T-helper 2 cell (primary cell): ENCODE measurements at places on chromosomes 3 and 15.

DNA sequence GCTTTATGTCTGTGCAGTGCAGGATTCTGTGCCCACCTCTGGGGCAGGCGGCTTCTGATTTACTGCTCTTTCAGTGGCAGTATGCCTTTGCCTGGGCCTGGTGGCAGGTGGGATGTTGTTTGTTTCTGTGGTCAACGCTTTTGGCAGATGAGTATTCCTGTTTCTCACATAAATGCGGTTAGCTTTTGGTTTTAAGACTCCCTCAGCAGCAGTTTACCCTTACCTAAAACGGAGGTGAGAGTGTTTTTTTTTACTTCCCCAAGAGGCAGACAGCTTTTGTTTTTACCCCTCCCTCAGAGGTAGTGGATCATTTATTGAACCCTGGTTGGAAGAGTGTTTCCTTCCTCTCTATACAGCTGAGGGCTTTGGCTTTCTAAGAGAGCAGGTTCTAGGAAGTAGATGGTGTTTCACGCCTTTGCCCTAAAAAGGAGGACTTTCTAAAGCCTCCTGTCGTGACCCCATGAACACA is 134.1 kb upstream of the PLSCR5 start:
- no peak for DNase-seq

DNA sequence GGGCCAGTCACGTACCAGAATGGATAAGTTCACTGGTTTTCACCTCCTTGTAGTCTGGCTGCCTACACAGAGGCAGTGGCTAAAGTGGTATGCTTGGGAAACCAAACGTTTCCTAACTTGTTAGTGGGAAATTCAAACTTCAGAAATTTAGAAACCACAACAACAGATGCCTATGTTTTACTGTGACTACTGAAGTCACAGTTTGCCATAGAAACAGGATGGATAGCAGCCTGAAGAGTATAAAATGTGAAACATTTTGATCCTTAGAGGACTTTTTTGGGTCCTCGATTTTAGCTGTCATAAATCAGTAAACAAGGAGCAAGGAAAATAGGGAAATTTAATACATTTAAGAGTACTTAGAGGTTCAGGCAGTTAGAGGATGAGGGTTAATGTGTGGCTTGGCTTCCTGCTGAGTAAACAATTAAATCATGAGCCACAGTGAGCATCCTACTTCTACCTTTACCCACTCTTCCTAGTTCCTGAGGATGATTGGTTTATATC is 48.6 kb downstream of the CMSS1 start:
- DNase-seq, result no peak

DNA sequence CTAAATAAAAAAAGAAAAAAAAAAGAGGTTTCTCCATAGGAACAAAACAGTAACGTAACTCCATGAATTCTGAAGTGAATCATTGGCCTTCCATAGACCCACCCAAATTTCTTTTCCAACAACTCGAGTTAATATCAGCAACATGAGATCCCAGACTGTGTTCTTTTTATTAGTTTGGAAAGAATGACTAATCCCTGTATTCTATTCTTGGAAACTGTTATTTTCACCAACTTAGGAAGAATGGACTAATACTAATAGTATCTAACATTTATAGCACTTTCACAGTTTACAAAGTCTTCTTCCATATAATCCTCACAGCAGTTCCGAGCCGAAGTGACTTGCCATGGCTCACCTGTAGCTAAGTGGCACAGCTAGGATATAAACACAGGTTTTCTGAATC is 72.7 kb upstream of the SLC4A7 start:
- DNase-seq, result no peak

- DNase-seq, result no peak
Measured at GRCh38 chr3:56123487-56123886, 344.8 kb downstream of the ERC2 start.

DNA sequence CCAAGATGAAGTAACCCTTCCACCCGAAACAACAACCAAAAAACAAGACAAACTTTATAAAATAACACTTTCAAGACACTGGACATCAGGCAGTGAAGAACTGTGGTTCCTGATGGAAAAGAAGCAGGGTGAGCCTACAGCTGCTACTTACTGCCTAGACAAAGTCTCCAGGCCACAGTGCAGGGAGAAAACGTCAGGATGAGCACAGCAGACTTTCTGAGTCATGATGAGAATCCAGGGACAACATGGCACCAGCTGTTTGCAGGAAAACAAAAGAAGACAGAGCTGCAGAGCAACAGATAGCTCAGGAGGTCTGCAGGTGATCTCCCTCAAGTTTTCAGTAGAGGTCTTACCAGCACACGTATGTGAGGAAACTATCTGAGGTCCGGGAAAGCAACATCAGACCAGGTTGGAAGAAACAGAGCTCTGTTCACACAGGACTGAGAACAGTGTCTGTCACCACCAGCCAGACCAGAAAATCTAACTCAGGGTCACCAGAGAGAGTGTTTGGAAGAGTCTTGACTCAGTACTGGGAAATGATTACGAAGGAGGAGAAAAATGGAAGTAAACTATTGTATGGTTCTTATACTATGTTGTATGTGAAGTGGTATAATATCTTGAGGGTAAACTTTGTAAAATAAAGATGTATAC is 108.9 kb downstream of the ANO10 start:
- DNase-seq, result no peak

DNA sequence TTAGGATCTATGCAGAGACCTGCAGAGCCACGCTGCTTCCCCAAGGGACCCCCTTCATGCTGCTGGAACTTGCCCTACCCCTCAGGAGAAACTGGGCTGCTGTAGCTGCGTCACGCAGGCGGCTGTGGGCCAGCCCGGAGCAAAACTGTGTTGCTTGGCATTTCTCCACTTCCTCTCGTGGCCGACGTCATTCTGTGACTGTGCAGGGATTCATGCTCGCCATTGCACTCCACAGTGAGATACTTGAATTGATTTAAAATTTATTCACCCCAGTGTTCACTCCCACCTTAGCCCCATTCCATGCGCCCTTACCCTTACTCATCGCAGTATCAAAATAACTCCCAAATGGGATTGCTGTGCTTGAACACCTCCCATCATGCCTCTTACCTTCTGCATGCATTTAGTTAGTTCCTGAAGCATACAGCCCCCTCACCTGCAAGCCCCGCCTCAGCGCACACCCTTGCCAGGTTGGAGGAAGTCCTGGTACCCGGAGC is 45.7 kb downstream of the TMEM44 start:
- DNase-seq, result no peak

- DNase-seq, result no peak
Measured at GRCh38 chr15:39730552-39730951, 52.1 kb downstream of the FSIP1 start.

- no peak for DNase-seq
Measured at GRCh38 chr3:70256566-70256965, 55.9 kb downstream of the MDFIC2 start.

- DNase-seq, result no peak
Measured at GRCh38 chr15:62107571-62108121, 40.9 kb downstream of the C2CD4A start.

- no peak for DNase-seq
Measured at GRCh38 chr15:75131269-75131643, 70.4 kb upstream of the C15orf39 start.
